Activated T-cell treated with anti-CD3 and anti-CD28 coated beads, Interleukin-2, amount 50 U/mL, for 72 hours (primary cell): ENCODE measurements at places on chromosomes 13 and 19. TPM values are rescaled to one million over a fixed set of nuclear protein-coding genes. Genes with fewer than 3 reads are reported as not detected.

- peaks cover 3% of the 10 kb centered on the region for H3K4me1 ChIP-seq
- no peaks in the 10 kb centered on the region for H3K27me3 ChIP-seq
- H3K27ac ChIP-seq, result no peak overlapping the region
These were observed 7.6 kb upstream of the ZNF461 start for GRCh38 chr19:36674201-36674600.

GRCh38 chr13:66427458-66427861 is 802.7 kb downstream of the PCDH9 start:
- no peak for DNase-seq
- H3K27me3 ChIP-seq, result no peaks in the 10 kb centered on the region
- H3K4me3 ChIP-seq, result no peak overlapping the region
- H3K27ac ChIP-seq, result no peak overlapping the region

DNA sequence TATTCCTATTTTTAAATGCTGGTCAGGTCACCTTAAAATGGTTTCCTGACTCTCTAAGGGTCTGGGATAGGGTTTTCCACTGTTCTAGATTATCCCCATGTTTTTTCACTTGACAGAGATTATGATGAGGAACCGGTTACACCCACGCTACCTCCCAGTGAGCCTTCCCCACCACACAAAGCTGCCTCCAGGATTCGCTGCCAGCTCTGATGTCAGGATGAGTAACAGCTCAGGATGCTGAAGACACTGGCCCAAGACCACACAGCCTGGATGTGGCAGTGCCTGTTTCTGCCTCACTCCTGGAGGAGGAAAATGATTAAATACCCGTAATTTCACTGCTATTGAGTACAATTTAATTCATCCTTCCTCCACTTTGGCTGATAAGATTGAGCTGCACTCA is 22.9 kb downstream of the ZNF114 start:
- peaks cover 7% of the 10 kb centered on the region for H3K4me1 ChIP-seq
- no peaks in the 10 kb centered on the region for H3K27me3 ChIP-seq

DNA sequence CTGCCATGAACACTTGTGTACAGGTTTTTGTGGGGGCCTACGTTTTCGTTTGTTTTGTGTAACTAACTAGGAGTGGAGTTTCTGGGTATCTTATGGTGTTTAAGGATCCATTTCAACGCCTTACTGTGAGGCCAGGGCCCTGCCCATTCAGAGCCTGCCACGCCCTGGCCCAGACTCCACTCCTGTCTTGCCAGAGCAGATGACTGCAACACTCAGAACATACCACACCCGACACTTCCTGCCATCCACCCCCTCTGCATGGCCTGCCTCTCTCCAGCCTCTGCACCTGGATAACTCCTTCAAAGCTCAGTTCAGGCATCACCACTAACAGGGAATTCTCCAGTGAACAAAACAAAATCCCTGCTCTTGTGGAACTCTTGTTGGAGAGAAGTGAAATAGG is 43.2 kb downstream of the RGCC start:
- DNase-seq, result peak; percentile 35
- H3K4me1 ChIP-seq, result peaks cover 86% of the 10 kb centered on the region
- H3K27ac ChIP-seq, result peak overlapping the region; percentile 39
- H3K27me3 ChIP-seq, result no peaks in the 10 kb centered on the region

DNA sequence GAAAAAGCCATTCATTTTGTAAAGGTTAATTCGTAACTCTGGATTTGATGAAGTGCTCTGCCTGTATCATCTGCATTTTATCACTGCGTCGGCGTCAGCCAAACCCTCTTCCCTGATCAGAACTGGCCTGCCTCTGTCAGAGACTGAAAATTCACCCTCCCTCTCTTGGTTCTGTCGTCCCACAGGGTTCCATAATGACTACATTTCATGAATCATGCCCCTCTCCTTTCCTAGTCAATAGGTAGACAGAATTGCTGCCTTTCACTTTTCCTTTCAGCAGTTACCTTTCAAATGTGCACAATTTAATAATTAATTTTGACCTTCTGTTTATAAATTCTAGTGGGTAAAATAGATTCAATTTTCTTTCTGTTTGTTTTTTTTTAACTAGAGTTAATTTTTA is 423.4 kb downstream of the RFC3 start:
- H3K36me3 ChIP-seq, result no peaks in the 10 kb centered on the region
- DNase-seq, result no peak
- no peak overlapping the region for H3K27ac ChIP-seq
- H3K4me3 ChIP-seq, result no peak overlapping the region

DNA sequence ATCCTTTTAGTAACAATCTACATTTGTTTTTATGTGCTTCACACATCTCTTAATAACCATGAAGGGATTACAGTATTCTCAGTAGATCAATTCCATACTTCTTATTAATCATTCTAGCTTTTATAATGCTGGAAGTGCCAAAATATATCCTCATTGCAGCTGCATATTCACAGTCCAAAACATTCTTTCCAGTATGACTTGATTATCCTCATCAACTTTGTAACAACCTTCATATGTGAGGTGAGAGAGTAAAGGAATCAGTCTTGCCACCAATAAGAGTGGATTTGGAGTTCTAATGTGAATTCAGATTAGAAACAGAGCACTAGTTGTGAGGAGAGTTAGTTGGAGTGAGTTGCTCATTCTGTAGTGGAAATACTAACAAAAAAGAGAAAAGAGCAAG is 208.0 kb upstream of the SPRY2 start:
- no peak overlapping the region for H3K27ac ChIP-seq
- no peak overlapping the region for H3K4me3 ChIP-seq
- H3K4me1 ChIP-seq, result peaks cover 6% of the 10 kb centered on the region
- no peaks in the 10 kb centered on the region for H3K27me3 ChIP-seq

GRCh38 chr13:29817604-29818378 is 32.6 kb downstream of the UBL3 start:
- peaks cover 59% of the 10 kb centered on the region for H3K4me1 ChIP-seq
- H3K27ac ChIP-seq, result peak overlapping the region; percentile 9
- H3K4me3 ChIP-seq, result peak overlapping the region; percentile 68
- H3K36me3 ChIP-seq, result no peaks in the 10 kb centered on the region
- no peaks in the 10 kb centered on the region for H3K27me3 ChIP-seq
- no peak for DNase-seq

GRCh38 chr13:106507560-106508274 is 27.7 kb downstream of the EFNB2 start:
- no peak overlapping the region for H3K27ac ChIP-seq
- H3K4me1 ChIP-seq, result peaks cover 4% of the 10 kb centered on the region
- no peak overlapping the region for H3K4me3 ChIP-seq
- no peaks in the 10 kb centered on the region for H3K36me3 ChIP-seq
- peak; percentile 19 for DNase-seq
- peaks cover 11% of the 10 kb centered on the region for H3K27me3 ChIP-seq

- peaks cover 10% of the 10 kb centered on the region for H3K4me1 ChIP-seq
- no peaks in the 10 kb centered on the region for H3K27me3 ChIP-seq
- no peak overlapping the region for H3K4me3 ChIP-seq
- peak overlapping the region; percentile 25 for H3K27ac ChIP-seq
- H3K36me3 ChIP-seq, result peaks cover 14% of the 10 kb centered on the region
- no peak for DNase-seq
These were observed 9.0 kb upstream of the THSD1 start for GRCh38 chr13:52414963-52415362.

DNA sequence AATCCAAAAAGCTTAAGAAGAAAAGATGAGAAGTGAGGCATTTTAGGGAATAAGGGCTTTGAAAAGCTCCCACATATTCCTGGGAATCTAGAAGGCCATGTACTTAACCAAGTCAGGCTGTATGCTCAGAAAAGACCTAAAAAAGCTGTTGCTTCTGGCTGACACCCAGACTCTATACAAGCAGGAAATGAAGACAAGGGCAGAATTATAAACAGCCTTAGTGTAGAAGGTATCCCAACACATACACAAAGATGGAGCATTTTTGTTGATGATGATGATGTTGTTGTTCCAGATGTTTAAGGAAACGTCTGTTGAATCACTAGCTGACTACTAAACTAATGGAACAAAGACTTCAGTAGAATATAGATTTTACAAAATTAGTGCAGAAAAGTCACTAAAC is 26.1 kb upstream of the N4BP2L1 start:
- no peak for DNase-seq
- peaks cover 25% of the 10 kb centered on the region for H3K36me3 ChIP-seq
- no peak overlapping the region for H3K4me3 ChIP-seq
- no peaks in the 10 kb centered on the region for H3K27me3 ChIP-seq

DNA sequence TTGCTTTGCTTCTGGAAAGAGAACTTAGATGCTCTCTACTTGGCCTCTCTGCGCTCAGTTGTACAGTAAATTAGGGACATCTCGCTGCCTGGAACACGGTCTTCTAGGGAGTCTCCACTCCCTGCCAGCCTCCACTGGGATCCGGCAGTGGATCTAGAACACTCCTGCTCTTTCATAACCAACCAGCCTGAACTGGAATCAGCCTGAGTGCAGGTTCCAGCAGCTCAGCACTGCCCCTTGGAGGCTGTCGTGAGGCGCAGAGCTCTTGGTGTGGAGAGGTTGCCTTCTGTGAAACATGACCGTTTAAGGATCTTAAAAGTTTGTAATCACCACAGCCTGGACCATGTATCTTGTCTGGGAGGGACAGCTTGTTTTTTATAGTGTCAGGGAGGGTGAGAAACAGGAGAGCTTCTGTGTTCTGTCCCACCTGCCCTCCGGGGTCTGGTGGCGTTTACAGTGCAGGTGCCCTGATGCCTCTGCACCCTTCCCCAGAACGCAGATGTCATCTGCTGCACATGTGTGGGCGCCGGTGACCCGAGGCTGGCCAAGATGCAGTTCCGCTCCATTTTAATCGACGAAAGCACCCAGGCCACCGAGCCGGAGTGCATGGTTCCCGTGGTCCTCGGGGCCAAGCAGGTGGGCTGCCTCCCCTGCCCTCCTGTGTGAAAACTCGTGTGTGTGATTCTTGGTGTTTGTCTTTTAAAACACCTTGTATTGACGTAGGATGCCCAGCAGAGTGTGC is 24.8 kb downstream of the UPF1 start:
- H3K27ac ChIP-seq, result no peak overlapping the region
- peaks cover 2% of the 10 kb centered on the region for H3K36me3 ChIP-seq
- no peak overlapping the region for H3K4me3 ChIP-seq
- H3K4me1 ChIP-seq, result no peaks in the 10 kb centered on the region
- no peaks in the 10 kb centered on the region for H3K27me3 ChIP-seq

- no peaks in the 10 kb centered on the region for H3K36me3 ChIP-seq
- H3K27ac ChIP-seq, result no peak overlapping the region
- no peak overlapping the region for H3K4me3 ChIP-seq
- H3K27me3 ChIP-seq, result no peaks in the 10 kb centered on the region
These were observed 105.6 kb downstream of the SPRY2 start for GRCh38 chr13:80235166-80235966.

GRCh38 chr19:1244693-1245451 is 3.3 kb downstream of the ATP5F1D start:
- H3K27me3 ChIP-seq, result no peaks in the 10 kb centered on the region
- no peak for DNase-seq
- H3K4me1 ChIP-seq, result peaks cover 33% of the 10 kb centered on the region
- peak overlapping the region; percentile 54 for H3K27ac ChIP-seq
- peaks cover 2% of the 10 kb centered on the region for H3K36me3 ChIP-seq

DNA sequence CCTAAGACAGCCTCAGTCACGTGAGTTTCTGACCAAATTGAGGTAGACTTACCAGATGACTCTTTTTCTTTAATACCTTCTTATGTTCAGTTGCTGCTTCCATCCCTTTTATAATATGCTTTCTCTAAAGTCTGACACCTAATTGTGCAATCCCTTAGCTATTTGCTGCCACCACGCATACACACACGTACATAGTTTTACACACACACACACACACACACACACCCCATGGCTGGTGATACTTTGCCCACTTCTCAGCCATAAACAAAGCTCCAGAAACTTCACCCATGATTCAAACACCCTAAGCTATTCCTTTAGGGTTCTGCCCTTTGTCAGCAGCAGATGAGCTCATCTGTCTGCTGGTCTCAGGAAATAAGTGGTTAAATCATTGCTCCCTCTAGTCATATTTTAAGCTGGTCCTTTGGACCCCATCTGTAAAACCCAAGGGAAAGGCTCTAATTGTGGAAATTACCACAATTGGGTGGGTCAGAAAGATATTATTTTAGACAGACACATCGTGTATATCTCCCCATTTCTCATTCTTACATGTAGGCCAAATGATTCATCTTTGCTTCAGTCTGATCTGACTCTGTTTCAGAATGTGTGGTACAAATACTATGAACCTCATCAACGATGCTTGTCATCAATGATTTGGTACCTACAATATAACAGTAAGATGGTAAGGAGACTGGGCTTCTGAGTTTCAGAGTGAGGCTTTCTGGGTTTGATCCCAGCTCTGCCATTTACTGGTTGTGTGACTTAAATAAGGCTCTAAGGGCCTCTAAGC is 69.2 kb downstream of the NALCN start:
- no peaks in the 10 kb centered on the region for H3K4me1 ChIP-seq
- no peak for DNase-seq
- no peaks in the 10 kb centered on the region for H3K27me3 ChIP-seq
- peak overlapping the region; percentile 62 for H3K27ac ChIP-seq
- no peaks in the 10 kb centered on the region for H3K36me3 ChIP-seq

- no peak overlapping the region for H3K4me3 ChIP-seq
- no peaks in the 10 kb centered on the region for H3K4me1 ChIP-seq
- H3K27ac ChIP-seq, result no peak overlapping the region
- no peaks in the 10 kb centered on the region for H3K36me3 ChIP-seq
These were observed 1.4 kb downstream of the MAG start for GRCh38 chr19:35293363-35293739.

The SCAF1 gene
- 57.7 TPM for total RNA-seq

The NCR1 gene
- total RNA-seq, result 0.53 TPM

The NHLRC3 gene
- 30.3 TPM for total RNA-seq

The ALOX5AP gene
- total RNA-seq, result 56.3 TPM

The ZSCAN1 gene
- total RNA-seq, result not detected

The DHDH gene
- total RNA-seq, result 3.2 TPM

The SLC7A10 gene
- not detected for total RNA-seq

The TLE6 gene
- total RNA-seq, result 6.0 TPM

The SIGLEC11 gene
- not detected for total RNA-seq

The PSG11 gene
- total RNA-seq, result not detected

The CD33 gene
- 2.6 TPM for total RNA-seq

The GAPDHS gene
- not detected for total RNA-seq

The FCER2 gene
- 7.7 TPM for total RNA-seq
